AG04449 (cell line): ENCODE measurements at places on chromosomes 2 and 18.

DNA sequence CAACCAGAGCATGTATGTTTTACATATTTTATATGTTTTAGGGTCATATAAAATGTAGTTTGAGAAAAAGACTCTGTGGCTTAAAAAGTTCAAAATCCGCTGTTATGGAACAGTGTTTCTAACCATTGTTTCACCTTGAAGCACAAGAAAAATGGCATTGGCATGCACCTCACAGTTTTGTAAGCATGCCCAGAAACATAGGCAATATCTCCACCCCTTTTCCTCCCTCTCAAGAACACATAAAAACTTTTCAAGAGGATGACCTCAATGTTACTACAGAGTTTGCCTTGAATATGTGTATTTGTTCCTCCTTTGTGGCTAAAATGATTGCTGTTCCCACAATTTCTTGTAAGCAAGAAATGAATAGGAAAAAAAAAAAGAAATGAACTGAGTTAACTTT lies 29.3 kb upstream of the SLC40A1 start:
- no peak for DNase-seq

DNA sequence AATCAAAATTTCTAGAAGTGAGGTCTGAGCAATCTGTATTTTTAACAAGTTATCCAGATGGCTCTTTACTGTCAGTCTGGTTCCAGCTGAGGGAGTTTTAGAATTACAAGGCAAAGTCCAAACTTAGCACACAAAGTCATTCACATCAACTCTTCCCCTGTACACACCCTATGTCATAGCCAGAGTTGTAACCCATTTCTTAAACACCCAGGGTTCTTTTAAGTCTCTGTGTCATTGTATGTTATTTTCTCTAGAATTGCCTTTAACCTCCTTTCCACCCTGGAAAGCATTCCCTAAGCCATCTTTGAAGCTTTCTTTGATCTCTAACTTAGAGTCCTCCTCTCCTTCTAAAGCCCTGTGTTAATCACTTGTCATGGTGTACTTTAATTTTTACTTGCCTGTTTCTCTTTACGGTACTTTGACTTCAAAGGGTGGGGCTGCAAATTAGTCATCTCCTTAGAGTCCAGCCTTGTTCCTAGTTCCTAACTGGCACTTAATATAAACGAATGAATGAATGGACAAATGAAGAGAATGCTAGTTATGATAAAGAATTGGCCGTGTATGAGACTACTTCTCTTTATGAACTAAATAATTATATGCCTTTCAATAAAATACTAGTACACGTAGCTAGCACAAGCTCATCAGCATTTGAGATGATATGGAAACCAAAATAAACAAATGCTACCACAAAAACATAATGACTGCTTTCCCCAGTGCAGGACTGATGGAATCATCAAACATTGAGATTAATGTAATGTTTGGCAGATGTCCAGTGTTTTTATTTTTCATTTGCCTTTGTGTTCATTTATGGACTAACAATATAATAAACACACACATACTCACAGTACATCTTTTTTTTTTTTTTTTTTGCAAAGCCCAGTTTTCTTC lies 11.9 kb upstream of the ACTR3 start:
- DNase-seq, result no peak

- DNase-seq, result no peak
Measured at GRCh38 chr18:58101291-58101794, 57.3 kb downstream of the NEDD4L start.

- no peak for DNase-seq
Measured at GRCh38 chr2:13413989-13414388, 697.3 kb downstream of the TRIB2 start.

DNA sequence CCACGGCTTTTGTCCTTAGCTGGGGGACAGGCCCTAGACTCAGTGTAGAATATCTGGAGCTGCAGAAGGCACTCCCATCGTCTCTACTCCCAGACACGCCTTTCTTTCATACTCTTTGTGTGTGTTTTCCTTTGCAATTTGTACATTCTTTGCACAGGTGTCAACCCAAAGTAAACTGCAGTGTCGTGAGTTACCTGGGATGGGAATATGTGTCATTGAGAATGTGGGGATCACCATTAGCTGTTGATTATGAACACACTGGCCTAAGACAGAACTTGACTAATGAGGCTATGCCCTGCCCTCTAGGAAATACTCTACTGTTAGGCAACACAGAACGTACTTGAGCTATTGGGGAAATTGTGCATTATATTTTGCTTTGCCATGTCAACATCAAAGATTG lies 233.3 kb downstream of the SETBP1 start:
- no peak for DNase-seq

DNA sequence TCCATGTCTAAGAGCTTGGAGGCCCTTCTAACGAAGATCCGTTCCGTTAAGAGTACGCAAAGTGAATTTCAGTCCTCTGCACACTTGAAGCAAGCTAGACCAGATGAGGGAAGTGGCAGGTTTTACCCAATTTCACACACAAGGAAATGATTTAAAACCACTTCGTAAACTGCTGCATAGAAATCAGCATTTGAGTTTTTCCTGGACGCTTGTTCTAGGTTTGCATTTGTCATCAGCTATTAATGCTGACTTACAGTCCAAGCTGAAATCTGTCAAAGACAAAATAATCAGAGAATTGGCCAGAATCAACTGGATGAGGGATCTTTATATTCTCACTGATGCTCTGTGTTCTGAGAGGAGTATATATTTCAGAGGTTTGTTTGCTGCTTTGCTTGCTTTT lies 117.6 kb upstream of the RASGRP3 start:
- no peak for DNase-seq

DNA sequence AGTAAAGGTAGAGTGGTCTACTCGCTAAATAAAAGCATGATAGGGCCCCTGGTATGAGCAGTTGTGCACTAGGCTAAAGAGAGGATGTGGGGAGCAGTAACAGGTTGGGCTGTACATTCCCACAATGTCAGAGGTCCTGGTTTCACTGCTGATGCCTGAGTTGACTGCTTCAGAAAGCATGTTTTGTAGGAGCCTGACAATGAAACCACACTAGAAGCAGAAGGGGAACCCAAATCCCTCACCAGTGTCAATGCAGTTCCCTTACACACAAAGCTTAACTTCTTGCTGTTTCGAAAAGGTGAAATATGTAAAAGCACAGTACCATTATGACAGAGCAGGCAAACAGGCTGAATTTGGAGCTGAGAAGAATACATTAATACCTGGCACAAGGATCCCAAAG lies 291.7 kb upstream of the KYNU start:
- DNase-seq, result no peak

- DNase-seq, result no peak
Measured at GRCh38 chr2:119950966-119951365, 61.9 kb upstream of the EPB41L5 start.

GRCh38 chr18:55462652-55463051 lies 125.3 kb downstream of the TCF4 start:
- DNase-seq, result no peak

GRCh38 chr2:233945146-233945545 lies 28.0 kb downstream of the TRPM8 start:
- DNase-seq, result no peak

- no peak for DNase-seq
Measured at GRCh38 chr2:151775057-151775740, 40.9 kb upstream of the NEB start.

DNA sequence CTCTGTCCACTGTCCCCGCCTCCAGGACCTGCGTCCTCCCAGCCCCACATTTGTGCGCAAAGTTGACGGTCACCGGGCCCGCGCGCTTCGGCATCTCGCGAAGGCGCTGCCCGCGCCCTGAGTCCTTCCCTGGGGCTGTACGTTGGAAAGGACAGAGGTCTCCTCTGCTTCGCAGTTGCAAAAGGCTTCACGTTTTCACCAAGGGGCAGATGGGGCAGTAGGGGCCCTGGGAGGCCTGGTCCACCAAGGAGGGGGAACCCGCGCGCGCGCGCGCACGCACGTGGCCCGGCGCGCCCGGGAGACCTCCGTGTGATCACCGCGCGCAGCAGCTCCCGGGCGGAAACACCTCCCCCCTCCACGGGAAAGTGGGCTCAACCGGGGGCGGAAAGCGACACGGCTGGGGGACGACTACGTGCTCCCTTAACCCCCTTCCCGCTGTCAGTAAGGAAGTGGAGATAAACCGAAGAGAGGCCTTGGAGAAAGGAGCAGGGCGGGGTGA lies 21.9 kb downstream of the TEX44 start:
- DNase-seq, result no peak

GRCh38 chr2:8502316-8502715 lies 179.5 kb upstream of the ID2 start:
- no peak for DNase-seq

GRCh38 chr2:74392449-74392743 lies 12.3 kb upstream of the DCTN1 start:
- no peak for DNase-seq

DNA sequence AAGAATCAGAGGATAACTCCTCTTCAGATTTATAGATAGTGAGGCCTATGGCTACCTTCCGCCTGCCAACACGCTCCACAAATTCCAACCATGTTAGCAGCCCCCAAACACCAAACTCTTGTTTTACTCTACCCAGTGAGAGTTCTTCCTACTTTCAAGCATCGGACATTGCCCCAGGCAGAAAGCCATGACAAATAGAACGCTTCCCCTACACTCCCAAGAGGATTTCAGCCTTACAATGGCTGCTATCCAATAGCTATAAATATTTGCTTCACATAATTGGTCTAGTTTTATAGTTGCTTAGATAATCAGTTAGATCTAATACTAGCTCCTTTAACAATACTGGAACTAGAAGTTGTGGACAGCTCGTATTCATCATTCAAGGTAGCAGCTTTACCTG lies 503.4 kb upstream of the VRK2 start:
- DNase-seq, result no peak

DNA sequence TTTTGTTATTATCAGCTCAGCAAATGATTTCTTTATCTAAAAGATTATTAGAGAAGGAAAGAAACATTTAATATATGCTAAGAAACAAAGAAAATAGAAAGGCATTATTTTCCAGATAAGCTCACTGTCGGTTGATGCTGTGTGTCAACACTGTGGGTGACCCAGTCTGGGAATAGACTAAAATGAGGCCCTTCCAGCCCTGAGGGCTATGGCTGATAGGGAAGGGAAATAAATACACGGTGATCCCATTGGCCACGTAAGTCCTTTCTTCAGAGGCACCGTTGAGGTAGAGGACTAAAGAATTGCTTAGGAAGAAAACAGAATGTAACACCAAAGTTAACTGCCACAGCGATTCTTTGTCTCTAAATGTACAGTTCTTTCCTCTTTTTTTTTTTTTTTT lies 1.8 kb downstream of the ABCB11 start:
- DNase-seq, result no peak

DNA sequence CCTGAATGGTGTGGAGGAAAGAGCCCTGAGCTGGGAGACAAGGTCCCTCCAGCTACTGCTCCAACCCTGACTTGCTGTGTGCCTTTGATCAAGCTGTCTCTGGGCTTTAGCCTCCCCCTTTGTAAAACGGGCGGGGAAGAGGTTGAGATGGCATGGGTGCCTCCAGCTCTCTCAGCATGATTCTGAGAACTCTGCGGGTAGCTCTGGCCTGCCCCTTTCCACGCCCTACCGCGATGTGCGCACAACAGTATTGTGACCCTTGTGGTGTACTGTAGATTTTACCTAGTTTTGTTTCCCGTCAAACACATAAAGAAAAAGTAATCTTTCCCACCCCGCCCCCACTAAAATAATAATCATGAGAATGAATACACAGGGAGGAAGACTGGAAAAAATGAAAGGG lies 5.3 kb downstream of the CD8A start:
- no peak for DNase-seq

- no peak for DNase-seq
Measured at GRCh38 chr2:168355121-168355520, 101.0 kb upstream of the CERS6 start.

GRCh38 chr18:10995550-10995949 lies 153.8 kb downstream of the PIEZO2 start:
- no peak for DNase-seq
